GM13977 (cell line): ENCODE measurements at places on chromosomes 12 and 14.

GRCh38 chr12:69345742-69346141, 2.4 kb upstream of the LYZ start:
- DNase-seq, result no peak

- DNase-seq, result no peak
These were observed 14.4 kb downstream of the SNX6 start for GRCh38 chr14:34615507-34615906.

GRCh38 chr12:6146951-6147350, 22.5 kb upstream of the VWF start:
- DNase-seq, result no peak

DNA sequence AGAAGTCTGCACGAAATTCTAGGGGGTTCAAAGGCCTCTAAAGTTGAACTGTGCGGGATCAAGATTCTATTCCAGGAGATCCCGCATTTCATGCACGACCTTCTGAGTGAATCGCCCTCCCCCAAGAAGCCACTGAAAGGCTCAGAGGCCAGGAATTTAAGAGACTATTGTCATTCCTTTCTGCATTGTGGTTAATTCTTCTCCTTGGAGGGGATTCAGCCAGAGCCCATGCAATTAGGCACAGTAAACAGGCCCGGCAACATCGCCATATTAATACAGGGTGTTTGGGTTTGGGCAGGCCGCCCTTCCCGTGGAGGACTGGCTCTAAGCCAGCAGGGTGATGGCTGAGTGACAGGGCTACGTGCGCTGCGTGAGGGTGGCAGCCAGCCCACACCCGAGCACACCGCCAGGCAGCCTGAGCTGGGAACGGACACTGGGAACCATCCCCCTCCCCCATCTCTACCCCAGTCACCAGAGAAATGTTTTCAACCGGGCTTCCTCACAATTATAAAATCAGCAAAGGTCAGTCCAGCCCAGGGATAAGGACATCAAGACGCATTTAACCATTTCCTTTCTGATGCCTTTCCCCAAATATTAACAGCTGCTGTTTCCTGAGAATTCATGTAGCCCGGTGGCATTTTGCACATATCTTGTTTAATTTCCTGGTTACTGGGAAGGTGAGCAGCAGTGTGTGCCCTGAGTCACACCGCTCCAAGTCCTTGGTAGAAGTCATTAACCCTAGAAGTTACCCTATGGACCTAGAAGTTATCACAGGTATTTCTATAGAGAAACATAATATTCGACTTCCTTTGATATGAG, 12.5 kb downstream of the EGLN3 start:
- DNase-seq, result no peak

- no peak for DNase-seq
These were observed 28.2 kb downstream of the FOXN3 start for GRCh38 chr14:89388853-89389252.

DNA sequence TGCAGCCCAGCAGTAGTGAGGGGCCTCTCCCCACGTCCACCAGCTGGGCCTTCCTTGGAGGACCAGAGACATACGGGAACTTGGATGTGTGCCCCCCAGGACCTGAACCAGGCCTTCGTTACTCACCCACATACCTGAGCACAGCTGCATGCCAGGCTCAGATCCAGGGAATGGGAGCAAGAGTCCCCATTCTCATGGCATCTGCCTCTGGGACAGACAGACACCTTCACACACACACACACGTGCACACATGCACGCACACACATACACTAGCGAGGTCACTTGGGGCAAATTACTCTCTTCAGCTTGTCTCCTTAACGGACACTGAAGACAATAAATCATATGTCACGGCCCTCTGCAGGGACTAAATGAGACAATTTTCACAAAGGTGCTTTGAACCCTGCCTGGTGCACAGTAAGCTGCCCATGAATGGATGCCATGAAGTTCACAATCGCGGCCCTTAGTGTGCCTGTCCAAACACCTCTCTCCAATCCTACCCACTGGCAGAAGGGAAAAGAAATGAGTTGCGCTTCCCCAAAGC, 5.7 kb downstream of the SCARB1 start:
- DNase-seq, result no peak

- no peak for DNase-seq
These were observed 329.2 kb downstream of the ADAMTS20 start for GRCh38 chr12:43222796-43223195.

- no peak for DNase-seq
These were observed 88.2 kb upstream of the PAWR start for GRCh38 chr12:79778802-79779448.

- no peak for DNase-seq
These were observed 324.3 kb downstream of the DAD1 start for GRCh38 chr14:22264759-22265158.

- DNase-seq, result no peak
These were observed 246.0 kb downstream of the BMP4 start for GRCh38 chr14:53710615-53711014.

- DNase-seq, result no peak
These were observed 21.6 kb downstream of the TMTC2 start for GRCh38 chr12:82708061-82708879.

DNA sequence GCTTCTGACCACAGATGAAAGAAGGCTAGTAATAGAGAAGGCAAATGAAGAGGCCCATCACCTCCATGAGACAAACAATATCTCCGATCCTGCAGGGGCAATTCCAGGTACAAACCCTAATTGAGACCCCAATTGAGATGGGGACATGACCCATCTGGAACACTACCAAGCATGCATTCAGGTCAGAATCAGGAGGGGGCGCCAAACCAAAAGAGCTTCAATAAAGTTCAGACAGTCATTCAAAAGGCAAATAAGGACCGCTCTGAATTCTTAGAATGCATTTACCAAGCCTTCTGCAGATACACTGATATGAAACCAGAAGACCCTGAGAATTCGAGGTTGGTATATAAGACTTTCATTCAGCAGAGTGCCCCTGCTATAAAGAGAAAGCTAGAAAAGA, 10.2 kb upstream of the EDDM3B start:
- peak; percentile 25 for DNase-seq
